ENCODE measurements at places on chromosomes 13 and 19. TPM values are rescaled to one million over a fixed set of nuclear protein-coding genes. Genes with fewer than 3 reads are reported as not detected.

PDS5B gene
- total RNA-seq = 70.6 TPM

SLC17A7 gene
- not detected for total RNA-seq

CYP2F1 gene
- 0.93 TPM for total RNA-seq

IGFL1 gene
- not detected for total RNA-seq

SYCN gene
- not detected for total RNA-seq

LYPD5 gene
- total RNA-seq = not detected

AP1M2 gene
- total RNA-seq = not detected

KLK7 gene
- total RNA-seq = not detected

FBXO27 gene
- not detected for total RNA-seq

PRR12 gene
- 56.0 TPM for total RNA-seq

SMG9 gene
- 37.4 TPM for total RNA-seq

C19orf38 gene
- total RNA-seq = 2.9 TPM

ZNF599 gene
- 4.6 TPM for total RNA-seq

RNU6-9 gene
- not detected for total RNA-seq

CD22 gene
- total RNA-seq = 7.0 TPM

RASAL3 gene
- 217 TPM for total RNA-seq

SLITRK1 gene
- total RNA-seq = not detected

C5AR1 gene
- 11.4 TPM for total RNA-seq

FGF21 gene
- total RNA-seq = not detected

PDX1 gene
- not detected for total RNA-seq

ZNF492 gene
- 0.40 TPM for total RNA-seq

TRPM4 gene
- 0.20 TPM for total RNA-seq

CA11 gene
- 11.0 TPM for total RNA-seq

ZNF154 gene
- 9.5 TPM for total RNA-seq

ZSCAN5B gene
- total RNA-seq = not detected

KIR2DL3 gene
- total RNA-seq = 57.3 TPM

MRPS12 gene
- 27.8 TPM for total RNA-seq

DBP gene
- 24.3 TPM for total RNA-seq

Data from natural killer cell (primary cell).